Left renal cortex interstitium (tissue), 4 donors: ENCODE measurements at places on chromosomes 16 and 17. TPM values are rescaled to one million over a fixed set of nuclear protein-coding genes. Genes with fewer than 3 reads are reported as not detected.

MYH11 gene
- polyA plus RNA-seq = 18.4 TPM

PPY gene
- not detected for polyA plus RNA-seq

DNA sequence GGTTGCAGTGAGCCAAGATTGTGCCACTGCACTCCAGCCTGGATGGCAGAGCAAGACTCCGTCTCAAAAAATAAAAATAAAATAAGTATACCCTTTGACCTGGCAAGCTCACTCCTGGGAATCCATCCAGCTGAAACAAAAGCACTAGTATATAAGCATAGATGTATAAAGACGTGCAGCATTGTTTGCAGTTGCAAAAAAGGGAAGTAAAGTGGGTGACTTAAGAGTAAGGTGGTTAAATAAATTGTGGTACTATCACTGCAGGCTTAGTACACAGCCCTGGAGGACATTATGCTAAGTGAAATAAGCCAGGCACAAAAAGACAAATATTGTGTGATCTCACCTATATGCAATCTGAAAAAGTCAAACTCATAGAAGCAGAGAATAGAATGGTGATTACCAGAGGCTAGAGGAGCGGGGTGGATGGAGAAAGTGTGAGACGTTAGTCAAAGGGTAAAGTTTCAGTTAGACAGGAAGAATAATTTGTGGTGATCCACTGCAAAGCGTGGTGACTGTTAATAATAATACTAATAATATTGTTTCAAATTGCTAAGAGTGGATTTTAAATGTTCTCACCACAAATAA, 113.0 kb downstream of the MYO1D start:
- no peak for DNase-seq

GRCh38 chr17:56593086-56593645, 333 bp upstream of the NOG start:
- no peak for DNase-seq

DNA sequence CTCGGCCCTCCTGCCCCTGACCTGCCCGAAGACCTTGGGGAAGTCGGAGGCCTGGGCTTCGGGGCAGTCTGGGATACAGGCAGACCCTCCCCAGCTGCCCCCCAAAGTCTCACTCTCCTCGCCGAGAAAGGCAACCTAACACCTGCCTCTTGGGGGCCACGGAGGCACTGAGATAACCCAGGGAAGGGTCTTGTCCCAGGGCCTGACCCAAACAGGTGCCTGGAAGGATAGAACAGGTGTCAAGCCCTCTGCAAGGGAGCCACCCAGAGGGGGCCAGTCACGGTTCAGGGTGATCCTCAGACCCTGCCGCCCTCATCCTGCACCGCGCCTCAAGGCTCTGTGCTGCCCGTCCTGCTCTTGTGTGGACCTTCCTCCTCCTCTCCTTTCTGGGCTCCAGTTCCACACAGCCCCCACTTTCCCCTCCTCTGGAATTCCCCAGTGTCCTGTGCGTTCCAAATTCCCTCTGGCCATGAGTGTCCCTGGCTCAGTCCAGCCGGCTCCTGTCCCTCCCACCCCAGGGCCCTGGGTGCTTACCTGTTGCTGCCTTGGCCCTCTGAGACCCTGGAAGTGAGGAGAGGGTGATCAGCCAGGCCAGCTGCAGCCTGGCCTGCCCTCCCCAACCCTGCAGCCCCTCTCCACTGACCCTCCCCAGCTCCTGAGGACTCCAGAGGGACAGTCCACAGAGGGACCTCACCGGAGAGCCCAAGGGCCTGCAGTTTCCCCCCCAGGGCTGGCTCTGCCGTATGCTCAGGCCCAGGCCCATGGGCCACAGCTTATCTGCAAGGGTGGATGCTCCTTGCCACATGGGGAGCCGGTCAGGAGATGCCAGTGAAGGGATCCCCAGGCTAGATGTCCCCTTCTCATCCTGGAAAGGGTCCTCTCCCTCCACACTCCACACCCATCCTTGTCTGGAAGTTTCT, 3.8 kb downstream of the PRSS27 start:
- no peak for DNase-seq

- no peak for DNase-seq
Observed at GRCh38 chr16:11675561-11676511, 7.6 kb downstream of the SNN start.

GRCh38 chr17:56431736-56432135, 161.8 kb upstream of the NOG start:
- no peak for DNase-seq

DNA sequence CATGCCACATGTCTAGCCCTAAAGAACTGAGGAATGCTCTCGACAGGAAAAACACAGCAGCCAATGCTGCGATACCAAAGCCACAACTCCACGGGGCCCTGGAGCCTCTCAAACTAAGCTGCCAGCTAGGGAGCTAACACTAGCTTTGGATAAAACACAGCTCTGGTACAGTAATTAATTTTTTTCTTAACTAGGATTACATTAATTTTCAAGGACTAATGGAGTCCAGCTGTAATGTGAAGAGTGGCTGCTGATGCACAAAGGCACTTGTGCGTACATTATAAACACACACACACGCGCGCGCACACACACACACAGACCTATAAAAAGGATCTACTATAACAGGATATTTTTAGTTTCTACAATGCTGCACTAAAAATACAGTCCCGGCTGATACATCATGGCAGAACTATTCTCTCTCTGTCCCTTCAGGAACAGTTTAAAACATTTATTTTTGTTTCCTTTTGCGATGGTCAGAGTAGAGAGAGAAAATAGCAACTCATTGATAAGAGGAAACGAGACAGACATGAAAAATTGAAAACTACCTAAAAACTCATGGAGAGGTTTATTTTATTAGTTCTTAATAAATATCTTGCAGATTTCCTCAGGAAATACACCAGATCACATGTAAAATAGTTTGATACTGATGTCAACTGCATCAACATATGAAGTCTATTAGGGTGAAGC, 88.5 kb downstream of the SMG6 start:
- no peak for DNase-seq

- no peak for DNase-seq
Observed at GRCh38 chr17:19247473-19247872, 10.3 kb downstream of the EPN2 start.
